Esophagus squamous epithelium (tissue), 5 donors: ENCODE measurements at places on chromosomes 13 and 19.

DNA sequence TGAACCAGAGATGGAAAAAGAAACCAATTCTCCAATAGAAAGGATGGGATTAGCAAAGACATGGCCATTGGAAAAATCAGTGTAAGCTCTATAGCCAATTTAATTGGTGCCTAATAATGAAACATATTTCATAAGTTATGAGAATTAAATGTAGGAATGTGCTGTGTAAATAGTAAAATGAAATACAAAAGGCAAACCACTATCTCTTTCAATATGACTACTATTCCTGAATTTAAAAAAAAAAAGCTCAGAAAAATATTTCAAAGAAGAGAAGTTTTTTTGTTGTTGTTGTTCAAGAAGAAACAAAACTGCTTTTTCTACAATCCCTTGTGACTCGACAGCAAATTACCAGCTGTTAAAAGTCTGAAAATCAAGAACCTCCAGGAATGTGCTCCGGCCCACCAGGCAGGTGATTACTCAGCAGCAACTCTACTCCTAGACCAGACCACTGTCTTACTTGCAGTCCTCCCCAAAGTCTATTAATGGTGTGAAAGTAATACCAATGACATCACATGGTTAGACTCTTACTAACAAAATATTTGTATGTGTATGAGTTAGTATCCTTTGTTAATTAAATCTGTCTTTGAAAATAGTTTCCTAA is 362.4 kb downstream of the KCTD12 start:
- no peak for DNase-seq

GRCh38 chr19:15210323-15210781 is 9.6 kb upstream of the NOTCH3 start:
- DNase-seq = no peak

GRCh38 chr19:38922482-38922881 is 8.1 kb downstream of the SARS2 start:
- no peak for DNase-seq

DNA sequence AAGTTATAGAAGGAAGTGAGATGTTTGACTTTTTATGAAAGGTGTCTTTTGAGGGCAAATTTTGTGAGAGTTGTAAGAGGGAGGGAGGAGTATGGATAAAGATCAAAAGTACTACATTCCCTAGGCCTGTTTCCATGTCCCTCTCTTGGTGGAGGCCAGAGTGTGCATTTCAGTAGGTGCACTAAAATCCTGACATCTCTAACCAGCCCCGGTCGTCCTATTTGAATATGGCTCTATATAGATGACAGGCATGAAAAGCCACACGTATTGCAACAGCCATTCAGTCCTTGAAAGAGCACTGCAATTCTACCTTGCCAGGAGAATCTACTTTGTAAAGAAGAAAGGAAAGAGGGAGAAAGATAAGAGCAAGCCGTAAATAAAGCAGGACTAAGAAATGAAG is 510.1 kb downstream of the IRS2 start:
- DNase-seq = no peak

DNA sequence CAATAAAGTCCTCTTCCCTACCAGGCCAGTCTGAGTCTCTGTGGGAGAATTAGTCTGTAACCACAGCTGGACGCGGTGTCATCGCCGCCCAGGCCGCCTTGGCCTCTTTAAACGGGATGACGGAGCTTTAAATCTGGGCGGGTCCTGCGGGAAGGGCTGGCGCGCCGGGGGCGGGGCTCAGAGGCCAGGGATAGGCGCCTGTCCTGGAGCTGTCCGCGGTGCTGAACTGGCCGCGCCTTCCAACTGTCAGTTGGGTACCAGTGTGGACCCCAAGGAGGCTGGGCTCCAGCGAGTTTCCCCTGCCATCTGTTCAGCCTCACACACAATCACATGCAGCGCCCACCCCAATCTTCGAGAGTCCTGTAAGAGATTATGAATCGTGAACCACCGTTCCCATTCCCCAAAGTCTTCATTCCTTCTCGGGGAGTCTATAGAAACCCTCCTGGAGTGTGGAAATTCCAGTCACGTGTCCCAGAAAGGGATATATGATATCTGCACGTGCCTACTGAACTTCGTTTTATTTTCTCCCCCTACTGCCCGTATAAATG is 11.5 kb downstream of the APLP1 start:
- peak; percentile 32 for DNase-seq

DNA sequence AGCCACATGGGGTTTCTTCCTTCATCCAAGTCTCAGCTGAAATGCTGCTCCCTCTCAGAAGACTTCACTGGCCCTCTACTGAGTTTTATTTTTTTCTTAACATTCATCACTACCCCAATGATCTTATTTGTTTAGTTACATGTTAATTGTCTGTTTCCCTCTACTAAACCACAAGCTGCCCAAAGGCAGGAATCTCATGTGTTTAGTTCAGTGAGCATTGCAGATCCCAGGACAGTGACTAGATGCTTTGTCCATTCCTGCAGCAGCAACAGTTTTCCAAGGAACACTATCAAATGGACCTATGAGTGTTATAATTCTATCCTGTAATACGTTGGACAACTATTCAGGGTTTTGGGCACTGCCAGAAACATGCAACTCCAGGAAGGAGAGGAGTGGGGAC is 93.1 kb downstream of the RNASEH2B start:
- DNase-seq = no peak

DNA sequence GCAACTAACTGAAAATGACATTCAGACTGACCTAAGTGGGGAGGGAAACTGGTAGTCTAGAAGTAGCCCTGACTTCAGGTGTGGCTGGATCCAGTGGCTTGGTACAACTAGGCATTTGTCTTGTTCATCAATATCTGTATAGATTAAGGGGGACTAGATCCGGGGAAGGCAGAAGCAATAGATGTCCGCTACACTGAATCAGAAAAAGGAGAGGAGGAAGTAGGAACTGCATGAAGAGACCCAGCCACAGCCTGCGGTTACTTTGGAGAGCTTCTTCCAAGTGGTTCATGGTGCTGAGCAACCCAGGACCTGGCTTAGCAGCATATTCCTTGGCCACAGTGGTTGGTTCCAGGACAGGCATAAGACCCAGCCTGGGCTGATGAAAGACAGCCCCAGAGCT is 9.9 kb upstream of the PRODH2 start:
- DNase-seq = no peak
